Kidney glomerular epithelial cell (primary cell): ENCODE measurements at places on chromosomes 2 and 18.

DNA sequence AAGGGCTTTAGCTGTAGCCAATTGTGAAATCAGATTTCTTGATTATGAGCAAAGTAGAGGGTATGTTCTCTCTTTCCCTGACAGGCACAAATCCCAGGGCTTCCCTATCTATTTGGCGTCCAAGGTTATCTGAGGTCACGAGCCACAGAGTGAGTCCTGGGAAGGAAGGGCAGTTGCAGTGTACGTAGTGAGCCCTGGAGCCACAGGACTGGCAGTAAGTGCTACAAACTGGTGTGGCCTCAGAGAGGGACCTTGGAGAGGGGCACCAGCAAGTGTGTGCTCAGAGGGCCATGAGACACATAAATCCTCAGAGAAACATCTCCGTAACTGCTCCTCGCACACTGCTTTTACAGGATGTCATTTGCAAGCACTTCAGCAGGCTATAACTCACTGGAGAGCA, 115.5 kb upstream of the SH3BP4 start:
- DNase-seq, result no peak

DNA sequence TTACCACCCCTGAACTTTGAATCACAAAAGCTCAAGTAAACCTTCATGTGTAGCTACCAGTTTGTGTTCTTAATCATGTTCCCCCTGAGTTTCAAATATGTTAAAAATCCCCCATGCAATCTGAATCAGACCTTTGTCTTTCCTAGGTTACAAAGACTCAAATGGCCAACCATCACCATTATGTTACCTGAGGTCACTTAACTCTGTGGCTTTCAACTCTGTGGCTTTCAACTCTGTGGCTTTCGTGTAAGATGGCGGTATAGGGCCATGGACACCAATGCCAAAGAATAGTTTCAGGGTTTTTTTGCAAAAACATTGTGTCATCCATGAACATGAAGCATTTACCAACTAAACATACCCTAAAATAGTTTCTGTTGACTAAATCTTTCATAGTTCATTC, 6.7 kb downstream of the ERMN start:
- no peak for DNase-seq

DNA sequence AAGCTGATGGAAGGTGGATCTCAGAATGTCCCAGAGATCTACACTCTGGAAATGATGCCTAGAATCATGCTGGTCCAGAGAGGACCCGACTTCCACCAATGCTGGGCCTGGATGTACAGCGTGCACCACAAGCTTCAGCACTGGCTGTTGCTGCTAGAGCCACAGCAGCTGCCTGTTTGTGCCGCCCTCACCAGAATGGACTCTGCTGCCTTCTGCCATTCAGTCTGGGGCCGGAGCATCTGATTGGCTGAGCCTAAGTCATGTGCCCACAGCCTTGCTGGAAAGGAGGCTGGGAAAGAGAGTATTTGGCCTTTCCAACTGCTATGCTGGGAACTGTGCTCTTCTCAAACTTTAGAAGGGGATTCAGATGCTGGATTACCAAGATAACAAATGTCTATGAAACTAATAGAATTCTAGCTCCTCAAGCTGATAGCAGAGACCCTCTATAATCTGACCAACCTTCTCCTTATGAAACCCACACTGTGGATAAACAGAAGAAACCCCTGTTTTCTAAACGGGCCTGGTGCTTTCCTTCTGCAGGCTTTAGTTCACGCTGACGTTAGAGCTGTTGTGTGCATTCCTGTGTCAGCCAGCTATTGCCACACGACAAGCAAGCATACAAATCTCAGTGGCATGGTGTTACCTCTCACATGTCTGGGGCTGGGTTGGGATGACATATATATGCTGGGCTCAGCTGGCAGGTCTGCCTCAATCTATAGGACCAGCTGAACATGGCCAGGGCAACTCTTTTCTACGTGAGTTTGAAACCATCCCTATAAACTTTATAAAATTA, 4.1 kb upstream of the LOXHD1 start:
- no peak for DNase-seq

GRCh38 chr2:169822036-169822435, 2.7 kb downstream of the METTL5 start:
- DNase-seq, result no peak

- no peak for DNase-seq
These were observed 2.7 kb upstream of the PPP4R1 start for GRCh38 chr18:9617006-9617542.

DNA sequence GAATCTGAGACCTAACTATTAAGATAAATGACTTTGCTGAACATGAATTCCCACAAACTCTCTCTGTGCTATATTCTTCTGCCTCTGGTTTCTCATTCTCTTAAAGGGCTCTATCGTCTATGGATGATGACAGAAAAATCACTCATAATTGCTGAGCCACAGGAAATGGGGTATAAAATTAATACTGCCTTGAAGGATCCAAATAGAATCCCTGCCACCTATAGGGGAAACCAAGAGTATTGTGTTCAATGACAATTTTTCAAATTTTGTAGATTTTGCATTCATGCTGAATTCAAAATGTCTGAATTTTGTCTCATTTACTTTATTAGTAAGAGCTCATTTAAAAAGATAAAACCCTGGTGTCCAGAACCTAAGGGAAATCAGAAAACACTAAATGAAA, 235.8 kb downstream of the RBM43 start:
- DNase-seq, result no peak

DNA sequence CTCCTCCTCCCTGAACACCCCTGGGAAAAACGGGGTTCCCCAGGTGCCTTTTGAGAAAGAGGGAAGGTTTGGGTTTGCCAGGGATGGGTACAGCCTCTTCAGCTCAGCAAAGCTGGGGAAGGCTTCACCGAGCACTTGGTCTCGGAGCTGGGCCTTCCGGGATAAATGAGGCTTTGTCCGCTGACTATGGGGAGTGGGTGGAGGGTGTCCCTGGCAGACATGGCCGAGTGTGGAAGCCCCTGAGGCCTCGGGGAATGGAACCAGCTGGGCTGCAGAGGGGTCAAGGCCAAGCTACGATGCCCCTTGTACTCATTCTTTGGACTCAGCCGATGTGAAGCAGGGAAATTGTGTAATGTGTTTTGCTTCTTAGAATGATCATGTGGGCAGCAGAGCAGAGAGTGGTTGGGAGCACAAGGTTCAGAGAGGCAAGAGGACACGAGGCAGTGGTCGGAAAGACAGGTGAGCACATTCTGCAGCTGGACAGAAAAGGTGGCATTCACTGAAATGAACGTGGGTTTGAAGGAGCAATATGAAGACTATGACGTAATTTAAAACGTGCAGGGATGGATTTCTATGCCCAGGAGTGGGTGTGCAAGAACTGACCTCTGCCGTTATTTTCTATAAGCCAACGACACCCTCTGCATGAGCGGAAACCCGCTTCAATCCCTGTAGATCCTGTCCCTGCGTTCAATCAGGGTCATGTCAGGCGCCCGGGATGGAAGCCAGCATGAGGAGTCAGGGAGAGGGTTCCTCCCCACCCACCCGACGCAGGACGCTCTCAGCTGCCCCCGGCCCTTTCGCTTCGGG, 142.6 kb downstream of the PXDN start:
- no peak for DNase-seq

- DNase-seq, result no peak
These were observed 34.2 kb downstream of the TMEM131 start for GRCh38 chr2:97961534-97961933.

GRCh38 chr2:238380785-238381184, 45.9 kb upstream of the ASB1 start:
- no peak for DNase-seq

GRCh38 chr18:26813043-26813442, 52.5 kb downstream of the AQP4 start:
- DNase-seq, result peak; percentile 57

DNA sequence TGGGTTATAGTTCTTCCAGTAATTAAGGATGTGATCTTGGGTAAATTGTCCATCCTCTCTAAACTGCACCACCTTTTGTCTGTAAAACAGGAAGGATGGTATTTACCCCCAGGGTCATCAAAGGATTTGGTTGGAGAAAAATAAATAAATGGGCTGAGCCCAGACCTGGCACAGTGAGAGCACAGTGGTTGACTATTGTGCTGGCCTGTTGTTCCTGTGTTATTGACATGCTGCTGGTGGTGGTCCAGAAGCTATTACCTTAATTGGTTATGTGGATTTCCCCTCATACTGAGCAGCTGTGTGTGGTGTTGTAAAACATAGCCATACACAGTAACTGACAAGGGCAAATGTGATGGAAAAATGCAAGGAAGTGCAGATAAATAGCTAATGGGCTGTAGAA, 746 bp upstream of the IL37 start:
- DNase-seq, result no peak

GRCh38 chr2:108786008-108786353, 590 bp upstream of the CCDC138 start:
- no peak for DNase-seq

GRCh38 chr2:25204190-25204838, 35.9 kb upstream of the POMC start:
- DNase-seq, result no peak

DNA sequence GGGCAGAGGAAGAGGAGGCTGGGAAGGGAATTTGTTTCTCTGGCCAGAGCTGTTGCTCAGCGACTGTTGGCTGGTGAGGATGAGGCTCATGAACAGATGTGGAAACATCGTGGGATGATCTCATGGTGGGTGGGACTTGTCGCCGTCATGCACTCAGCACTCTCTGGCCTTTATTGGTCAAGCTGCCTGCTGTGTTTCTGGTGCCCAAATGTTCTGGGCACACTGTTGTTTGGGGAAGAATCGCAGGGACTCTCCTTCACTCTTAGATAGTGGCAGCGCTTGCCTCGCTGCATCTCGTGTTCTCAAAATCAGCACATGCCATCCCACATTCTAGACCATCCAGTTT, 145.6 kb downstream of the AGAP1 start:
- peak; percentile 10 for DNase-seq

GRCh38 chr2:174572556-174572955, 25.0 kb downstream of the WIPF1 start:
- no peak for DNase-seq

- DNase-seq, result no peak
These were observed 74.8 kb downstream of the CDK15 start for GRCh38 chr2:201880993-201881611.

DNA sequence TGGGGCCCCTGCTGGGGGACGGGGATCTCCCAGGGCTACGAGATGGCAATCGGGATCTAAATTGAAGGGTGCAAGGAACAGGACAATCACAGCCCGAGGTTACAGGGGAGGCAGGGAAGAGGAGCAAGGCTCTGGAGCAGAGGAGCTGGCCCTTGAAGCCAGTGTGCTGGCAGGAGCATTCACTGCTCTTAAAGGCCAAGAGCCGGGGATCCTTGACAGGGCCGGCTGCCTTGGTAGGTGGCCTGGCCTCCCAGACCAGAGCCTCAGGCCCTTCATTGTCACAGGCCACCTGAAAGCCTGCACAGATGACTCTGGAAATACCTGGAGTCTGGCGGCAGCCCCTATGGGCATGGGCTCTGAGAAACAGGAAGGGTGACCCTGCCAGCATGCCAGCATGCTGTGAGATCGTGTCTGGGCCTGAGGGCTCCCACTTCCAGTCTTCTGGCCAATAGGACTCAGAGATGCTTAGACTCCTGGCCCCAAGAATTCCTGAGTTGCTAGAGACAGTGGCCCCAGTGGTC, 38.7 kb downstream of the PDIA6 start:
- no peak for DNase-seq

DNA sequence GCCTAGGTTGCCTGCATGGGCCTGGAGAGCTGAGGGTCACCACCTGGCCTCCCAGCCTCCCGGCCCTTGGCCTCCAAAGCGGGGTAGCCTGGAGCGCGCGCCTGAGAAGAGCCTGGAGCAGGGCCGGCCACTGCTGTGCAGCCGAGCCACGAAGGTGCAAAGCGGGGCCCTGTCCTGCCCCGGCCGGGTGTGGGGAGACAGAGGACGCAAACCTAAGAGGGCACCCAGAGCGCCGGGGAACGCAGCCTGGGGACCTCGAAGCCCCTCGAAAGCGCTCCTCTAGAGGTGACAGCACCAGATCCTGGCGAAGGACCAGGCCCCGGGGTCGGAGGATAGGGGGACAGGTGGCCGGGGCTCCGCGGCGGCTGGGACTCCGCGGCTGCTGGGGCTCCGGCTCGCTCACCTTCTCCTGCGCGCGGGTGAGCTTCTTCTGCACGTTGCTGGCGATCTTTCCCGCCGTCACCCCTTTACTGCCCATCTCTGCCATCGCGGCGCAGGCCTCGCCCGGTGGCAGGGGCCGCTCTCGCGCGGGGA, 430 bp downstream of the BIN1 start:
- no peak for DNase-seq

DNA sequence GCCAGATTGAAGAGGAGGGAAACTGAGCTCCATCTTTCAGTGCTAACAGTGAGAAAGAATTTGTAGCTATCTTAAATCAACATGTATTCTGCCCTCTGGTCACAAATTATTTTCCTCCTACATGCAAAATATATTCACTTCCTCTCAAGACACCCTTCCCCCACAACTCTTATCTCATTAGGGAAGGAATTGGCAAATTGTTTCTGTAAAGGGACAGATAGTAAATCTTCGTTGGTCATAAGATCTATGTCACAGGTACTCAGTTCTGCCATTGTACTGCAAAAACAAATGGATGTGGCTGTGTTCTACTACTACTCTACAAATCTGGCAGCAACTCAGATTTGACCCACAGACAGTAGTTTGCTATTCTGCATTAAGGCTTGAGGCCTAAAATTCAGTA, 53.0 kb upstream of the CYP20A1 start:
- no peak for DNase-seq

- no peak for DNase-seq
These were observed 163.5 kb upstream of the POU3F3 start for GRCh38 chr2:104690255-104690984.

GRCh38 chr18:55489034-55489986, 98.7 kb downstream of the TCF4 start:
- DNase-seq, result no peak
